Activated CD4-positive, alpha-beta T cell treated with anti-CD3 and anti-CD28 coated beads for 24 hours (primary cell): ENCODE measurements at places on chromosomes 5 and 9.

DNA sequence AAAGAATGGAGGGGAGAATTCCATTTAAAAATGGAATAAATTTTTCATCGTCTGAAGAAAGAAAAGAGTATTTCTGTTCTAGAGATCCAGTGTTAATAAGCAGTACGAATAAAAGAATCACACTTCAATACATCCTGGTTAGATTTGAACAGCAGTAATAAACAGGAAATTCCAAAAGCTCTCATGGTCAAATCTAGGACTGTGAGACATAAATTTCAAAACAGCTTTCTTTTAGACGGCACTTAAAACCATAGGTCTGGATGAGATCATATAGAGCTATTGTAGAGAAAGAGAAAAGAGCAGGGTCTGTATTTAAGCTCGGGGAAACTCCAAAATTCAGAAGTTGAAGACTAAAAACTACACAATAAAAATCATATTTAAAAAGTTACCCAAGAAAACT is 1006.9 kb upstream of the CTNND2 start:
- DNase-seq: no peak

GRCh38 chr5:55450050-55450765 is 84.6 kb downstream of the PLPP1 start:
- DNase-seq: no peak

DNA sequence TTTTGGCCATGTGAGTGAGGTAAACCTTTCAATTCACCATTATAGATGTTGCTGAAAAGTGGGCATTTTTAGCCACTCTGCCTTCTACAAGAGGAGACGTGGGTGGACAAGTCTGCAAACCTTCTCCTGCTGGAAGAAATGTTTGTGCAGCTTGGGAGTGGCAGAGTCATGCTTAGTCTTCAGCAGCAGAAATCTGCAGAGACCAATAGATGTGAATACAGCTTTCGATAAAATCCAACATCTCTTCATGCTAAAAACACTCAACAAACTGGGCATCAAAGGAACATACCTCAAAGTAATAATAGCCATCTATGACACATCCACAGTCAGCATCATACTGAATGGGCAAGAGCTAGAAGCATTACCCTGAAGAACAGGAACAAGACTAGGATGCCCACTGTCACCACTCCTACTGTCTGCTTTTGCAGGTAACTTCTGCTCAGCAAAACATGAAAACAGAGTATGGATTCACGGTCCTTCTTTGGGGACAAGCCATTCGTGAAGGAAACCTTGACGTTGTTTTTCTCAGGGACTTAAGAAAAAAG is 91.3 kb downstream of the RALGPS1 start:
- no peak for DNase-seq

GRCh38 chr9:97527626-97528528 is 26.4 kb downstream of the TMOD1 start:
- no peak for DNase-seq

DNA sequence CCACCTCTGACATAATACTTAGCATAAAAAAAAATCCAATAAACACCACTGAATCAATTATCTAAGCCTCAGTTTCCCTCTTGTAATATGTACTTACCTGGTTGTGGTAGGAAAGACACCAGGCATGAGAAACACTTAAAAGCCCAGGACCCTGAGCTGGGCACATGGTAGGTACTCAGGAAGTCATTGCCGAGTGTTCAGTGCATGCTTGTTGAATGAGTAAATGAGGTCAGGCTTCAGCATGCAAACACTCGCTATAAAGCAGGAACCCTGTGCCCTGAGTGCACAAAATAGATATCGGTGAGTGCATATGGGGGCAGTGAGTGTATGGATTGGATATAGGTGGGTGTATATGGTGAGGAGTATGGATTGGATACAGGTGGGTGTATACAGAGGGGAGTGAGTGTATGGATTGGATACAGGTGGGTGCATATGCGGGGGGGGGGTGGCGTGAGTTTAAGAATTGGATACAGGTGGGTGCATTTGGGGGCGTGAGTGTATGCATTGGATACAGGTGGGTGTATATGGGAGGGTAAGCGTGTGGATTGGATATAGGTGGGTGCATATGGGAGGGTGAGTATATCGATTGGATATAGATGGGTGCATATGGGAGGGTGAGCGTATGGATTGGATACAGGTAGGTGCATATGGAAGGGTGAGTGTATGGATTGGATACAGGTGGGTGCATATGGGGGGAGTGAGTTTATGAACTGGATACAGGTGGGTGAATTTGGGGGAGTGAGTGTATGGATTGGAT is 194.3 kb upstream of the MSX2 start:
- DNase-seq: no peak

DNA sequence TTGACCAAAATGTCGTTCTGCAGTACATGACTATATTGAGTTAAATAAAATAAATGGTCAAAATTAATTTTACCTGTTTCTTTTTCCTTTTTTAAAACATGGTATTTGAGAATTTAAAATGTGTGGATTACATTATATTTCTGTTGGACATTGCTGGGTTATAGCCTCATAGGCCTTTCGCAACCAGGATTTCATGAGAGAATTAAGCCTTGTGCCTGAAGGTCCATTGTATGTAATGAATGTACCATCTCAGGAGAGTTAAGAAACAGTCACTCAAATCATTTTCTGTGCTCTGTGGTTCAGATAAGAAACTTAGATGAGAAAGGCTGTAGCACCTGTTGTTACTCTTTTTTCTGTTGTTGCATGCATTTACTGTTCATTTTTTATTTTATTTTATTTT is 103.5 kb downstream of the ANGPTL2 start:
- DNase-seq: no peak

DNA sequence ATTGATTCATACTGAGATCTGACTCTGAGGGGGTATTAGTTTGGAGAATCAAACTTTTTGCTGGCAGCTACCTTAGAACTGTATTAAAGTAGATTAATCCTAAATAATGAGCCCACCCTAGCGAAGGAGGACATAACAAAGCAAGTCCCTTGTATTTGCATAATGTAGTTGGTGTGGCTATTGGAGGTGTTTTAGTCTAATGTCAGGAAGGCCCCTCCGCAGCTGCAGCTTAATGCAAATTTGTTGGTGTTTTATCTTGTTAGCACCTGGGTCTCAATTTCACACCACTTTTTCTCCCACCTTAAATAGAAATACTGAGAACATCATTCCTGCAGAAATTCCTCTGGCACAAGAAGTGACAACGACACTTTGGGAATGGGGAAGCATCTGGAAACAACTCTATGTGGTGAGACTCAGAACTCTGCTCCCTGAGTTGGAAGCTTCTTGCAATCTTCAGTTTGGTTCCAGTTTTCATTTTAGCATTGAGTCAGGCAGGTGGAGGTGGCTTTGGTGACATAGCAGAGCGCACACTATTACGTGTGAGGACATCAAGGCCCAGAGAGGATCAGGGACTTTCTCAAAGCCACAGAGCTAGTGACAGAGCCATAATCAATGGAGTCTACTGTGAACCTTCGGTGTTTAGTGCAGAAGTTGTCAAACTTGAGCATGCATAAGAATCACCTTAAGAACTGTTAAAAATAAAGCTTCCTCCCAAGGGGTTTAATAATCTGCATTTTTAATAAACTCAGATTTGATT is 33.9 kb downstream of the DOCK2 start:
- no peak for DNase-seq

GRCh38 chr5:125461641-125462072 is 715.2 kb upstream of the ZNF608 start:
- DNase-seq: no peak
